Mesothelial cell of epicardium (in vitro differentiated cells): ENCODE measurements at places on chromosomes 3 and 15. TPM values are rescaled to one million over a fixed set of nuclear protein-coding genes. Genes with fewer than 3 reads are reported as not detected.

DNA sequence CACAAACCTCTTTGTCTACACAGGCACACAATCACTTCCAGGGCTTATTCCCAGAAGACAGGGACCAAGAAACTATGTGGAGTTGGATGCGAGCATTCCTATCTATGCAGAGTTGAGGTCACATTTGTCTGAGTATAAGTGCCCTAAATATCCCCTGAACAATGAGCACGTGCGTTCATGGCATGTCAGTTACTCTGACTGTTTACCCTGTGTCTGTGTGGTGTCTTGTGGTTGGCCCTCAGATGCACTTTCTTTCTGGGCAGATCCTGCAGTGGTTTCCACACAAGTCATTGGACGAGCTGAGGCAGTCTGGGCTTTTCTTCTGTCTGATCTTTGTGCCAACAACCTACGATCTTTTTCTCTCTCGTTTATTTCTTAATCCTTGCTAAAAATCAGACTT lies 134.5 kb downstream of the FBN1 start:
- H3K36me3 ChIP-seq, result peaks cover 19% of the 10 kb centered on the region
- peaks cover 5% of the 10 kb centered on the region for H3K4me1 ChIP-seq
- H3K27me3 ChIP-seq, result no peaks in the 10 kb centered on the region
- no peak overlapping the region for H3K27ac ChIP-seq

GRCh38 chr3:167450675-167451074 lies 23.2 kb downstream of the SERPINI2 start:
- no peaks in the 10 kb centered on the region for H3K4me1 ChIP-seq
- no peaks in the 10 kb centered on the region for H3K27me3 ChIP-seq
- no peak for DNase-seq

GRCh38 chr15:90598031-90598577 lies 68.4 kb downstream of the CRTC3 start:
- peaks cover 23% of the 10 kb centered on the region for H3K36me3 ChIP-seq
- no peak overlapping the region for H3K27ac ChIP-seq
- H3K4me3 ChIP-seq, result no peak overlapping the region
- H3K27me3 ChIP-seq, result no peaks in the 10 kb centered on the region
- peaks cover 10% of the 10 kb centered on the region for H3K4me1 ChIP-seq

GRCh38 chr3:9945358-9945757 lies 6.8 kb downstream of the PRRT3 start:
- no peak overlapping the region for H3K27ac ChIP-seq
- DNase-seq, result no peak

DNA sequence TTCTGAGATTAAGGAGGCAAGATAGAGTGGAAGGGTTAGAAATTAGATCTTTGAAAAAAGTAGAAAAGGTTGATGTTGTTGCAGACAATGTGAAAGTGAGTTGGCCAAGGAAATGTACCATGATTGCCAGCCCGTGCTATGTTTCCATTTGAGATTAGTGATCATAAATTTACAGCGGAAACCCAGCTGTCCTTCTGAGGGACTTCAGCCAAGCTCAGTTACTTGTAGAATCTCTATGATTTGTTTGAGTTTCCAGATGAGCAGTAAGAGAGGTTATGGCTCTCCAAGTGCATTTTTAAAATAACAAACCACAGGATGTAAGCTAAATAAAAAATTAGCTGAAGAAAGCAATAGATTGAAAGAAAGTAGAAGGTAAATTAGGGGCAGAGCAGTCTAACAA lies 54.2 kb upstream of the RBMS3 start:
- H3K4me1 ChIP-seq, result peaks cover 10% of the 10 kb centered on the region
- peaks cover 2% of the 10 kb centered on the region for H3K36me3 ChIP-seq
- no peak for DNase-seq
- no peak overlapping the region for H3K4me3 ChIP-seq
- no peaks in the 10 kb centered on the region for H3K27me3 ChIP-seq

DNA sequence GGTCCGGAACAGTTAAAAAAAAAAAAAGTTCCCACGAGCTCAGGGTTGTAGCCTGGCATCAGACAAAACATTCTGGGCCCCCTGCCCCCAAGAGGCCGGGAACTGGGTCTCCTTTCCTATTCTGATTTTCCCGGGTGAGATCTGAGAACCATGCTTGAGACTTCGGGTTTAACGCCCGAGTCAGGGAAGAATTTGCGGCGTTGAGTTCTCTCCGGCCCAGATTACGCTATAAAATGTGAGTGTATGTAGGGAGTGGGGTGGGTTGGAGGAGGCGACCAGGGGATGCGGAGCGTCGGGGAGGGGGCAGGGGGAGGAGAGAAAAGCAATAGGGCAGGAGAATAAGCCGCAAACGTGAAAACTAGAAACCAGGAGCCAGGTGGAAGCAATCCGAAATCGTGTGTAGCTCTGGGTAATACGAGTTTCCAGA lies 2.7 kb downstream of the ZIC1 start:
- peaks cover 18% of the 10 kb centered on the region for H3K4me1 ChIP-seq
- peaks cover 97% of the 10 kb centered on the region for H3K27me3 ChIP-seq
- no peak overlapping the region for H3K27ac ChIP-seq
- no peaks in the 10 kb centered on the region for H3K36me3 ChIP-seq

Gene NANOGP8
- 0.86 to 1.2 TPM (median 0.91 TPM) in 3 replicates for total RNA-seq

- H3K4me3 ChIP-seq, result no peak within 1 kb of the TSS
- H3K36me3 ChIP-seq, result no peaks in the 10 kb centered on the region
- H3K27ac ChIP-seq, result no peak within 1 kb of the TSS
These were observed at the start of gene SPTBN5 for GRCh38 chr15:41893422-41894250. TSS of gene SPTBN5 (minus strand) at chr15:41894053. CDS start at chr15:41893497, 556 bp downstream.
